Activated CD4-positive, alpha-beta memory T cell treated with anti-CD3 and anti-CD28 coated beads, Interleukin-2, amount 10 ng/mL, durations not matched to agents 7 days and 5 days (primary cell): ENCODE measurements at places on chromosomes 3 and 15.

DNA sequence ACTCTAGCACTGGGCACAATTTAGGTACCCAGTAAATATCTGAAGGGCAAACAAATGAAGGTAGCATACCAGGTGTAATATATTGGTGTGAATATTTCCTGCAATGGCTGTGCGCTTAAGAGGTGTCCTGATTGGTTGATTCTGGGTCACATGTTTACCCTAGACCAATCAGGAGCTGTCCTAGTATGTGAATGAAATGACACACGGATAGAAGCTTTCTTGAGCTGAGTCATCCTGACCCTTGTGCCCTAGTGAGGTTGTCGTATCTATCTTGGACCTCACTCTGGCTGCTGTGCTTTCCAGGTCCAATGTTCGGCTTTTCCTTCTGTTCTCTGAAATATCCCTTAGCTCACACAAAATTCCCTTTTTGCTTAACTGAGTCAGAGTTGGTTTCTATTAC is 58.1 kb upstream of the FOXP1 start:
- no peak for DNase-seq

DNA sequence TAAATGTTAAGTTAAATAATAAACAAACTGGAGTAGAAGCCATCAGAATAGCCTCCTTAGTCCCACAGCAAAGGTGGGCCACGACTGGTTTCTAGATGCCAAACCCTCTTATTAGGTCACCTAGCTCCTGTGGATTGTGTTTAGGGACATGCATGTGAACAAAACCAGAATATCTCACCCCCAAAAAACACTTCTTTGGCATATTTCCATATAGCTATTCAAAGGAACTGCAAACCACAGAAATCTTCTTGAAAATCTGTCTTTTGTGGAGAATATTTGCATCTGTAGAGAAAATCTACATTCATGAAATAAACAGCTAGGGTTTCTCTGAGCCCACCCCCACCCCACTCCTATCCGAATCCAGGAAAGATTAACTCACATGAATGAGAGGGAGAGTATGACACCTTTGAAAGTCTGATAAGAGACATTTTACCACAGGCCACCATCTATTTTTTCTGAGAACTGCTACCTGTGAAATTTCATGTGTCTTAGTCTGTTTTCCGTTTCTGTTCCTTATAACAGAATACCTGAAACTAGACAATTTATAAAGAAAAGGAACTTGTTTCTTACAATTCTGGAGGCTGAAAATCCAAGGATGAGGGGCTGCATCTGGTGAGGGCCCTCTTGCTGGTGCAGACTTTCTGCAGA is 159.4 kb downstream of the NEK10 start:
- no peak for DNase-seq

DNA sequence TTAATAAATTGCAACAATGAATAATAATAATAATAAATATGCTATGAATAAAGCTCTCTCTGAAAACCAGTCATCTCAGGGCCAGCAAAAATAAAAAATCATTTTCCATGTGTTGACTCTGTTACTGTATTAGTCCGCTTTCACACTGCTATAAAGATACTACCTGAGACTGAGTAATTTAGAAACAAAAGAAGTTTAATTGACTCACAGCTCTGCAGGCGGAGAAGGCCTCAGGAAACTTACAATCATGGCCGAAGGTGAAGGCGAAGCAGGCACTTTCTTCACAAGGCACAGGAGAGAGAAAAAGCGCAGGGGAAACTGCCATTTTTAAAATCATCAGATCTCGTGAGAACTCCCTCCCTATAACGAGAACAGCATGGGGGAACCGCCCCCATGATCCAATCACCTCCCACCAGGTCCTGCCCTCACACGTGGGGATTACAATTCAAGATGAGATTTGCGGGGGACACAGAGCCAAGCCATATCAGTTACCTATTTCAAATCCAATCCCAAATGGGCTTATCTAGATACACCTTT is 224.1 kb downstream of the IGSF11 start:
- DNase-seq, result no peak

- peak; percentile 34 for DNase-seq
These were observed 34.8 kb downstream of the COMMD2 start for GRCh38 chr3:149717391-149718056.

- no peak for DNase-seq
These were observed 29.4 kb upstream of the AP3B2 start for GRCh38 chr15:82739086-82739485.

GRCh38 chr3:122167630-122168029 is 15.8 kb upstream of the CASR start:
- DNase-seq, result no peak

DNA sequence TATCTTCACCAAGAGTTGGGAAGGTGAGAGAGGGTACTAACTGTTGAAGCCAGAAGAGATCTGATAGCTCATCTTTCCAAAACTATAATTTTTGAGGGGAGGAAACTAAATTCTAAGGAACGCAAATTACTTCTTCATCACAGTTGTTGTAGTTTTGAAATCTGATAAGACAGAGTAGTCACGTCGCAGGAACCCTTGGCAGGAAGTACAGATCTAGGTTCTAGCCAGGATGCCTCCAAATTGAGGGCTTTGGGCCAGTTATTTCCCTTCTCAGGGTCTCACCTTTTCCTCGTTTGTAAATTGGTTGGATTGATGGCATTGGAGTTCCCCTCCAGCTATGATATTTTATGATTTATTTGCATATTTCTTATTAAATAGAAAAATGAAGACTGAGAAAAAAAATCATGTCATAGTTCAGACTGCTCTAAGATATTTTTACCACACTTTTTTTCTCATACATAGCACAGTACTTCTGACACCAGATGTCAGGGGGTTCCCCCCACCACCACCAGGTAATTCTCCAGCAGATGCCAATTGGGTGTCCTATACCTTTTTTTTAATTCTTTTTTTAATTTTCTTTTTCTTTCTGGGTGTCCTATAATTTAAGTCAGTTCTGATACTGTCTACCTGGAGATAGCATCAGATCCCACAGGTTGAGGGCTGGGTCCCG is 32.3 kb upstream of the APH1B start:
- no peak for DNase-seq

- no peak for DNase-seq
These were observed 101.2 kb downstream of the RFTN1 start for GRCh38 chr3:16412192-16412800.

DNA sequence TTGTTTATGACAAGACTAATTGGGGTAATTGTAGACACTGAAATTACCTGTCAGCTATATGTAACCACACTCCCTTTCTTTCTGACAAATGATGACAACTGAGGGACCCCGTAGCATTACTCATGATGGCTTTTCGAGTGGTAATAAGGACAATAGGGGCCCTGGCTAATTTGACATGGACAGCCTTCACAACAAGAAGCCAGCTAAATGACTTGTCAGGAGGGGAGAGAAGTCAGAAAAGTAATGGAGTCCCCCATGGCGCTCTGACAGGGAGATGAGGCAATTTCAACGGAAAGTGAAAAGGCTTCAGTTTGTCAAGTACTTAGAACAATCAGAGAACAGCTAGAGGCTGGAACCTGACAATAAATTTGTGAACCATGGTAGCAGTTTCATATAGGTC is 177.3 kb downstream of the CDIN1 start:
- no peak for DNase-seq
